ENCODE measurements at places on chromosomes 3 and 15.

- DNase-seq = no peak
Measured at GRCh38 chr3:144683065-144683464, 711.4 kb downstream of the DIPK2A start.

GRCh38 chr15:70465812-70466211 lies 297.5 kb downstream of the UACA start:
- DNase-seq = no peak

DNA sequence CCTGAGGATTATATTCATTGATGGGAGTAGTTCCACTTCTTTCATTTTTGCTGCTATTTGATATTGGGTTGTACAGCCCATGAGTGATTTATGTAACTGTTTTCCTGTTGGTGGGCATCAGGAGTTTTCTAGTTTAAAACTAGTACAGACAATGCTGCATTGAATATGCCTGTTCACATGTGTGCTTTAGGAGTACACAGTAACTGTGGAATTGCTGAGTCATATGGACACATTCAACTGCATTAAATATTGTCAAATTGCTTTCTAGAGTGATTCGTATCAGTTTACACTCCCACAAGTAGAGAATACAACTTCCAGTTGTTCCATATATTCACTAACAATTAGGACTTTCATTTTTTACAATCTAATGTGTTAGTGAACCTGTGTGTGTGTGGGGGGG lies 59.8 kb upstream of the THSD4 start:
- DNase-seq = peak; percentile 0

- peak; percentile 53 for DNase-seq
Measured at GRCh38 chr15:63402498-63403253, 21.0 kb upstream of the CA12 start.

GRCh38 chr3:150035301-150035779 lies 64.6 kb upstream of the PFN2 start:
- DNase-seq = no peak

DNA sequence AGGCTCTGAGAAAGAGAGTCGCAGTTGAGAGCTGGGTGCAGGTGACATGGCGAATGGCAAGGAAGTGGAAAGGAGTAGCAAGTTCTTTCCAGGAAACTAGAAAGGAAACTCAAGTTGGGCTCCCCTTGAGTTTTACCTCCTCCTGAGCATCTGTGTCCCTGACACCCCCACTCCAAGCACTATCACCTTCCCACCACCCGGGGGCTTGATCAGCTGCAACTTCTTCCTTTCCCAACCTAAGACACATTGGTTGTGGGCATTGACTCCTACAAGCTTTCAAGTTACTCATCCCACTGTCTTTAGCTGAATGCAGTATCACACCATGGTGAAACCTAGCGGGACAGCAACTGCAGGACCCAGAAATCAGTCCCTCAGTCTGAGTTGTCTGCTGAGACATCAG lies 256.6 kb upstream of the NR2F2 start:
- DNase-seq = peak; percentile 23

DNA sequence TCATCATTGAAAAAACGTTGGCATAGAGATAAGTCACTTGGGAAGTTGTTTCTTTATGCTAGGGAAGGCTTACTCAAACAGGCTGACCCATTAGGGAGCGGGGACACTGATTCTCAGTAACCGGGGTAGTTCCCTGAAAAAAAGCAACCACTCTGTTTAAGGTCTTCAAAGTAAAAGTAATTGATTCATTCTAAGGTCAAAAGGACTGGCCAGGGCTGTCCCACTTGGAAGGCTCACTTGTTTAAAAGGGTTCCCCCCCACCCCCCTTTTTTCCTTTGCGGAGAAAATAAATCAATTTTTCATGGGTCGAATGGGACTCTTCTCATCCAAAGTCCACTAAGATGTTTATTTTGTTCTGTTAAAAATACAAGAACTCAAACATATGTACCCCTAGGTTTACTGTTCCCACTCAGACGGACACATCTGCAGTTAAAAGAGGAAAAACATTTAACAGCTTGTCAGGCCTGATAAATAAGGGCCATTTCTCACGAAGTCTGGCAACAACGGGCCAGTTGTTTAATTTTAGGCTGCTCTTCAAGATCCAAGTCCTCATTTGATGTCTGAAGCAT lies 53.0 kb downstream of the ARHGEF3 start:
- no peak for DNase-seq

GRCh38 chr3:126127904-126128303 lies 44.0 kb upstream of the SLC41A3 start:
- DNase-seq = no peak

GRCh38 chr3:139715743-139716360 lies 38.1 kb upstream of the NMNAT3 start:
- DNase-seq = no peak

- DNase-seq = no peak
Measured at GRCh38 chr3:128486681-128487537, 6.1 kb downstream of the GATA2 start.

GRCh38 chr3:186221760-186222378 lies 113.0 kb upstream of the ETV5 start:
- no peak for DNase-seq

DNA sequence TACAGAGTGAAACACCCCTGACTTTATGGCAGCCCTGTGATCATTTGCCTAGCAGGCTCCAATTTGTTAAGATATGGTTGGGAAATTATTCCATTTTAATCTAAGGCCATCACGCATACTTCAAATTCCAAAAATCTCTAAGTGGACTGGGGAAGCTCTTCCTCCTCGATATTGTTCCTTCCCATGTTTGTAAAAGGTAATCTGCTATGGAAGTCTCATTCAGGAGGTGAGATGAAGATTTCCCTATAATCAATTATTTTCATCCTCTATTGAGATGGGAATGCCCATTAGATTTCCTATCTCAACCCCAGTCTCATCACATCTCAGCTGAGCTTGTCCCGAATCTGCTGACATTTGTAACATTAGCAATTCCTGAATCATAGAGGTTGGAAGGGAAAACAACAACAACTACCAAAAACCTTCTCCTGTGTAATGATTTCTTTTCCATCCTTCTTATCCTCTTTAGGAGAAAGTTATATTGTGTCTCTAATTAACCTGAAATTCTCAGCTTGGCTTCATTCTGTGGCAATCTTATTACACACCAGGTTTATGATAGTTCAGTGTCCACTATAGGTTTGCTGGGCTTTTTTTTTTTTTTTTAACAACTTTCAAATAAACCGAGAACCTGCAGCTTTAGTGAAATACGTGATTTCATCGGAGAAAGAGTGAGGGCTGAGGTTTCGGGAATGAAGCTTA lies 2.2 kb upstream of the NR2F2 start:
- no peak for DNase-seq

GRCh38 chr3:78540485-78540884 lies 1227.3 kb downstream of the ROBO1 start:
- no peak for DNase-seq

DNA sequence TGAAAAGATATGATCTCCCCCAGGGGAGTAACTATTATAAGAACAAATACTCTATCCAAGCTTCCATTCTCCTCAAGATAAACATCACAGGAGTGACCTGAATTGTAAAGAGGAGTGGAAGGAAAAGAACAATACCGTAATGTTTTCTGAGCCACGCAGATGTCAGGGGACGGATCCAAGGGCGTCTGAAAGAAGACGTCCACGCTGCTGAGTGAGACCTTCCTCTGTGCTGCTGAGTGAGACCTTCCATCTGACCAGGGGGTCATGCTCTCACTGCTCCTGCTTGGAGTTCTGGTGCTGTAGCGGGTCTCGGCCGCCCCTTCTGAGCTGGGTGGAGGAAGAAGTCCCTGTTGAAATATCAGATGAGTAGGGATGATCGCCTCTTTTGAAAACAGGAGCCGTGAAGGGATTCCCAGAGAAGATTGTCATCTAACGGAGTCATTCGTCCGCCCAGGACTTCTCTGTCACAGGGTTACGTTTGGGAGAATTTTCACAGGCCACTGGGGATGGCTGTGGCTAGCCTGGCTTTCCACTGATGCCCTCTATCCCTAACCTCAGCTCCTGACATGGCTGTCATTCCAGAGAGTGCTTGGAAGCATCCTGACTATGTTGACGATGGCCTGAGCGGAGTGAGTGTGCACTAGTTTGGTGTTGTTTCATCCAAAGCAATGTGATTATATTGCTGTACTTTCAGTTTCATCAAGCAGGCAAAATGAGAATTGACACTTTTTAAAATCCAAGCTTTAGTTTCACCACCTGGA lies 184.9 kb downstream of the APBA2 start:
- no peak for DNase-seq

- DNase-seq = no peak
Measured at GRCh38 chr3:129180461-129180860, 3.2 kb downstream of the CNBP start.

DNA sequence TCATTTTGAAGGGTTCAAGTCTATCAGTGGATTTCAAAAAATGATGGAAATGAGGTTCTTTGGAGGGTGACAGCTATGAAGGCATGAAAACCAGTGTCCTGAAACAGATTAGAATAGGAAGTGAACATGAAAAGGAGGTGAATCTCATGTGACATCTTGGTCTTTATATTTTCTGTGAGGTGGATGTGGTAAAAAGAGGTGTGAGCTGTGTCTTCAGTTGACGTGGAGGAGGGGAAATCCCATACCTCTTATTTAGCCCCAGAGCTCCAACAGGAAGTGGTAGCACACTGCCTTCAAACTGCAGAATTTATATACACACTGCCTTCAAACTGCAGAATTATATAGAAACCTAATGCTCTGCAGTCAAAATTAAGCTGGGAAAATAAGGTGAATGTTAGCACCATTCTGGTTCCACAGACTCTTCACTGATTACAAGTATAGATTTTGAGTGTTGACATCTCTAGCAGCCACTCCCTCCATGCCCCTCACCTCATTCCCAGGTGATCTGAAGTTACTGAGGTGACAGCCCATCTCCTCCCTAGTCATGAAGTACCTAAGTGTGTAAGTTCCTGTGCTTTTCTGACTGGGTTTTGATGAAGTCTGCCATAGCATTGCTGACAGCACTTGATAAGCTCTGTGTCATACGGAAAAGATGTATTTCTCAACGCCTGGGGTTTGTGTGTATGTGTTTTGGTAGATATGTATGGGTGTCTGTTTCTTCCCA lies 2.7 kb downstream of the RAB8B start:
- peak; percentile 57 for DNase-seq
